ENCODE measurements at places on chromosomes 1 and 21. TPM values are rescaled to one million over a fixed set of nuclear protein-coding genes. Genes with fewer than 3 reads are reported as not detected.
A peak's percentile ranks its signal among the peaks of the same experiment; 100 is the strongest.

CD53 gene
- 181 TPM for total RNA-seq

DNA sequence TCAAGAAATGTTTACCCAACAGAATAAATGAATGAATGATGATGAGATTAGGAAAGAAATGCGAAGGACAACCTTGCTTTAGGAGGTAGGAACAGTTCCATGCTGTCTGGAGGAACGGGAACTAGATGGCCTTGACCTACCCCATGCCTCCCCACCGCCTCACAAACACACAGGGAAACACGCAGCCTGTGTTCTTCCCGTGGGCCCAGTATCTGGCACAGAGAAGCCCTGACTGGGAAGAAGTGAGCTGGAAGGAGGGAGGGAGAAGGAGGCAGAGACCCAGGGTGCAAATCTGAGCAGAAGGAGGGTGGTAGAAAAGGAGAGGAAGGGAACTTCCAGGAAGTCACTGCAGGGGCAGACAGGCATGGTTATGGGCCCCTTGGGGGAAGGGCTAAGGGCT, 3.5 kb upstream of the ADORA1 start:
- peaks cover 14% of the 10 kb centered on the region for H3K27me3 ChIP-seq
- H3K36me3 ChIP-seq, result no peaks in the 10 kb centered on the region
- no peak overlapping the region for H3K27ac ChIP-seq
- no peak for DNase-seq
- H3K4me1 ChIP-seq, result peaks cover 21% of the 10 kb centered on the region
- no peak overlapping the region for H3K4me3 ChIP-seq

DNA sequence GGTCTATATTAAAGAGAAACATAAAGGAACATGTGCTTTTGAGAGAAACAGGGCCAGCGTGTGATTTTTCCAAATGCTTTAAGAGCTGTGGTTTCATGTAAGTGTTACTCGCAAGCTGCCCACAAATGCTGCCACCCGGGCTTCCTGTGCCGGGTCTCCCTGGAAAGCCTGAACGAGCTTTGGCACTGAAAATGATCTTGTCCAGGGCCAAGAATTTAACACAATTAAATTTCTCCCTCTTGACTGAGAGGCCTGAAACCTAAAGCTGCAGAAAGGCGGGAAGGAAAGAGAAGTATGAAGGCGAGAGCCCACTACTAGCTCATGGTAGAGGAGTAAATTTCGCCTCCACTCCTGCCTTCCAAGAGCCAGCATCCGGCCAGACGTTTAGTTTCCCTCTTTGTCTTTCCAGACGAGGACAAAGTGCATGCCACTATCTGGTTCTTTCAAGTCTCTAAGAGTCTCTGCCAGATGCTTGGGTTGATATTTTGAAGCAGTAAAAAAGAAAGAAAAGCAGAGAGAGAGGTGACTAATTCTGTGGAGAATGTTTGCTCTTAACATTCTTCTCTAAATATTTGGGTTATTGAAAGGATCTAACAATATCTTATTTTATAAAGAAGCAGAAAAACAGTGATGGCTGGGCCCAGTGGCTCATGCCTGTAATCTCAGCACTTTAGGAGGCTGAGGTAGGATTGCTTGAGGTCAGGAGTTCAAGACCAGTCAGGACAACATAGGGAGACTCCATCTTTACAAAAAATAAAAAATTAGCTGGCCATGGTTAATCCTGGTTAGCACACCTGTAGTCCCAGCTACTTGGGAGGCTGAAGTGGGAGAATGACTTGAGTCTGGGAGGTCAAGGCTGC, 100.0 kb upstream of the HNRNPU start:
- no peaks in the 10 kb centered on the region for H3K27me3 ChIP-seq
- H3K27ac ChIP-seq, result peak overlapping the region; percentile 67
- H3K4me1 ChIP-seq, result peaks cover 38% of the 10 kb centered on the region
- H3K36me3 ChIP-seq, result no peaks in the 10 kb centered on the region

UBE2G2 gene
- 218 TPM for total RNA-seq

NHLH1 gene
- 0.33 TPM for total RNA-seq

DNA sequence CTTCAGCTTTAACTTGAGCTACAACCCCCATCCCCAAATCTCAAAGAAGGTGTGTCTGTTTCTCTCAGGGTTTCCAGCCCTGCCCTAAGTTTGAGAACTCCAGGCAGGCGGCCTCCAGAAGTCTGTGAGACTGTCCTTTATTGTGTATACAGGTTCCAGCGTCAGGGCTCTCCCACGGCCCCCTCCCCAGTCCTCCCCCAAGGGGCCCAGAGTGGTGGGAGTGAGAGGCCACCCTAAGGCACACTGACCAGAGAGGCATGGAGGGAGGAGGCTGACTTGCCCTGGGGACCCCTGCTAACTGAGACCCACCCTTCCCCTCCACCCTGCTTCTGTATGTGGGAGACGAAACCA, 4.0 kb downstream of the HSPB7 start:
- peak overlapping the region; percentile 67 for H3K27ac ChIP-seq
- H3K27me3 ChIP-seq, result no peaks in the 10 kb centered on the region
- H3K4me1 ChIP-seq, result peaks cover 19% of the 10 kb centered on the region
- H3K36me3 ChIP-seq, result no peaks in the 10 kb centered on the region
- no peak for DNase-seq

GRCh38 chr21:30164796-30165195, 1.8 kb downstream of the CLDN17 start:
- no peaks in the 10 kb centered on the region for H3K4me1 ChIP-seq
- DNase-seq, result no peak
- H3K4me3 ChIP-seq, result no peak overlapping the region
- H3K27me3 ChIP-seq, result no peaks in the 10 kb centered on the region

DNA sequence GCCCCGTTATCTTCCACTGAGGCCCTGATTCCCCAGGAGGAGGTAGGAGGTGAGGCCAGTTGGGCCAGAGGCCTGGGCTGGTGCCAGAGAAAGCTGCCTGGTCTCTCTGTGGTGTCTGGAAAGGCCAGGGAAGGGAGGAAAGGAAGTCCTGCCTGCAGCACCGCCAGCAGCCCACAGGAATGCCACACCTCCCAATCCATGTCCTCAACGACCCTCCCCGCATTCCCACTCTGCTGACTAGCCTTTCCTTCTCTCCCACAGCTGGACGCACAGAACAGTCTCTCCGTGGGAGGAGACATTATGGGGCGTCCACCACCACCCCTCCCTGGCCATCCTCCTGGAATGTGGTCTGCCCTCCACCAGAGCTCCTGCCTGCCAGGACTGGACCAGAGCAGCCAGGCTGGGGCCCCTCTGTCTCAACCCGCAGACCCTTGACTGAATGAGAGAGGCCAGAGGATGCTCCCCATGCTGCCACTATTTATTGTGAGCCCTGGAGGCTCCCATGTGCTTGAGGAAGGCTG, 18.0 kb downstream of the CSF1 start:
- H3K27me3 ChIP-seq, result no peaks in the 10 kb centered on the region
- H3K27ac ChIP-seq, result peak overlapping the region; percentile 81
- H3K36me3 ChIP-seq, result peaks cover 46% of the 10 kb centered on the region

- DNase-seq, result peak; percentile 39
- H3K36me3 ChIP-seq, result no peaks in the 10 kb centered on the region
- peaks cover 13% of the 10 kb centered on the region for H3K4me1 ChIP-seq
- no peak overlapping the region for H3K4me3 ChIP-seq
These were observed 7.9 kb downstream of the ACOT7 start for GRCh38 chr1:6385488-6386191.

GRCh38 chr1:223819730-223820514, 25.8 kb downstream of the TP53BP2 start:
- peak overlapping the region; percentile 7 for H3K27ac ChIP-seq
- no peak overlapping the region for H3K4me3 ChIP-seq
- DNase-seq, result no peak
- peaks cover 14% of the 10 kb centered on the region for H3K36me3 ChIP-seq
- H3K4me1 ChIP-seq, result peaks cover 27% of the 10 kb centered on the region
- H3K27me3 ChIP-seq, result no peaks in the 10 kb centered on the region

LHX4 gene
- 0.17 TPM for total RNA-seq

DNA sequence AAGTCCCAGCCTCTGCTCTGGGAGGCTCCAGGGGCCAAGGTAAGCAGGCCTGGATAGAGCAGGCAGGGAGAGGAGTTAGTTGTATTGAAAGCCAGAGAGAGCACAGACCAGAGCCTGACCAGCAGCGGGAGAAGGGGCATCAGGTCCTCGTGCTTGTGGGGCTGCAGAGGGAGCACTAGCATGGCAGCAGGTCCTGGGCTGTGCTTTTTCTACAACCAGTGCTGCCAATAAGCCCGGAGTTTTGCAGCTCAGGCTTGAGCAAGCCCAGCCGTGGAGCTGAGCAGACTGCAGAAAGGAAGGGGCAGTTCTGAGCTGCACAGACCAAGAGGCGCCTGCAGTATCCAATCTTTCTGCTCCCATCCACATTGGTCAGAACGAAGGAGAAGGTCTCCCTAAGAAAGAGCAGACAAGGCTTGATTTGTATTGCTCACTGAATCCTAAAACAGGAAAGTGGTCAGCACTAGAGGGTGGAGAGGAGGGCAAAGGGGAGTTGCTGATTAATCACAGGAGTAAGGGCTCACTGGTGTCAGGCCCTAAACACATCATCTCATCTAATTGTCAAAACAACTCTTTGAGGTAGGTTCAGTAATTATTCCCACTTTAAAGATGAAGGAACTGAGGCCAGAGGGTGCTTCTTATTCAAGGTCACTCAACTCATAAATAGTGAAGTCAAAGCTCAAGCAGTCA, 2.7 kb downstream of the DENND2D start:
- H3K36me3 ChIP-seq, result peaks cover 20% of the 10 kb centered on the region
- no peaks in the 10 kb centered on the region for H3K27me3 ChIP-seq
- H3K27ac ChIP-seq, result no peak overlapping the region
- peaks cover 44% of the 10 kb centered on the region for H3K4me1 ChIP-seq
